B cell (primary cell): ENCODE measurements at places on chromosomes 1 and 21. TPM values are rescaled to one million over a fixed set of nuclear protein-coding genes. Genes with fewer than 3 reads are reported as not detected.

The SLC9C2 gene
- total RNA-seq, result not detected in 2 replicates

The LYSMD1 gene
- total RNA-seq, result 5.8 TPM in 2 replicates

The PDPN gene
- total RNA-seq, result 0.27 TPM in 1 of 2 replicates, not detected in the other

DNA sequence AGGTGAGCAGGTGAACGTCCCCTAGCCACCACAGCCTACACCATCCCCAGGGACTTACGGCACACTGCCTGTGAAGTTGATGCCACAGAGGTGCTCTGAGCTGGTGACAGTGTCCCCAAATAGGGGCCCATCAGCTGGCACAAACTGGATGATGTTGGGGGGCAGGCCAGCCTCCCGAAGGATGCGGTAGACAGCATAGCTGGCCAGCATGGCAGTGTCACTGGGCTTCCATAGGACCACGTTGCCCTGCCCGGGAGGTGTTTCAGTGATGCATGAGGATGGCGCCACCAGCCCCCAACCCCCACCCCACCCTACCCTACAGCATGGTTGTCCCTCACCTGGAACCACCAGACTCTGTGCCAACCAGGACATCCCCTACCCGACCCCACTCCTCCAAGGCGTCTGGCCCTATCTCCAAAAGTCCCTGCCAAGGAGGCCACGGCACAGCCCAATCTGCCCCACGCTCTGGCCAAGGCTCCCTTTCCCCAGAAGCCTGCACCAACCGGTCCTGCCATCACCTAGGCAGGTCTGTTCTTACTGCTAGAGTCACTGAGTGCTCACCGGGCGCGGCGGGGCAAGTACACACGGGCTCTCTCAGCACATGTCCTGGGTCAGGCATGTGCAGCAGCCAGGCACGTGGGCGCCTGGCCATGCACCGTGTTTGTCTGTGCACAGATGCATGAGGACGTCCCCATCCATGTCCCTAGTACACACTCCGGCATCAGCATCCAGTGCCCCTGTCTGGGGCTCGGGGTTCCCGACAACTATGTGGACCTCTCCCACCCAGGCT lies 20.5 kb downstream of the ALDH4A1 start:
- DNase-seq, result no peak
- H3K4me3 ChIP-seq, result no peak overlapping the region
- H3K27ac ChIP-seq, result no peak overlapping the region
- H3K36me3 ChIP-seq, result no peaks in the 10 kb centered on the region
- no peaks in the 10 kb centered on the region for H3K27me3 ChIP-seq
- no peaks in the 10 kb centered on the region for H3K4me1 ChIP-seq

GRCh38 chr1:48869116-48869893 lies 92.6 kb upstream of the BEND5 start:
- no peak for DNase-seq
- no peak overlapping the region for H3K4me3 ChIP-seq

GRCh38 chr1:158509471-158510156 lies 37.6 kb downstream of the OR10R2 start:
- H3K4me1 ChIP-seq, result no peaks in the 10 kb centered on the region
- H3K27ac ChIP-seq, result no peak overlapping the region
- H3K36me3 ChIP-seq, result no peaks in the 10 kb centered on the region
- H3K4me3 ChIP-seq, result no peak overlapping the region
- no peaks in the 10 kb centered on the region for H3K27me3 ChIP-seq

DNA sequence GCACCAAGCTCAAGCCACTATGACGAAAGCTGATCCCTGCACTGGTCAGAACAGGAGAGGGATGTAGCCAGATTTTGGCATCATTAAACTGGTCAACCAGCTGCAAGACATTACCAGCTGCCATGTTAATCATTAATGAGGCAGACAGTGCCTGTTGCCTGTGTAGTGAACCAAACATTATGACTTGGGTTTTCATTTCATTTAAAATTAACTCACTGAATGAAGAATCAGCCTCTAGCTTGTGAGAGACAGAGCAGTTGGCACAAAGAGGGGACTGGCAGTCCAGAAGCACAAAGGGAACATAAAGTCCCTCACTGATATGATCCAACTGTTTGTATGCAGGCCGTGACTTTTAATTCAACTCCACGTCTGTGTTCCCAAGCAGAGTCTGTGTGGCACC lies 318.9 kb downstream of the SEC16B start:
- no peaks in the 10 kb centered on the region for H3K36me3 ChIP-seq
- no peak overlapping the region for H3K27ac ChIP-seq
- no peaks in the 10 kb centered on the region for H3K27me3 ChIP-seq
